Dermis blood vessel endothelial cell (primary cell): ENCODE measurements at places on chromosomes 11 and 22. TPM values are rescaled to one million over a fixed set of nuclear protein-coding genes. Genes with fewer than 3 reads are reported as not detected.

BCO2 gene
- 0.68 and 1.3 TPM in 2 replicates for total RNA-seq

NXPE1 gene
- total RNA-seq = not detected in 2 replicates

PRR33 gene
- total RNA-seq = not detected in 2 replicates

THAP12 gene
- 48.8 and 49.0 TPM in 2 replicates for total RNA-seq

FAM180B gene
- total RNA-seq = not detected in 2 replicates

OR4D5 gene
- not detected in 2 replicates for total RNA-seq

NUDT8 gene
- total RNA-seq = 10.7 and 13.0 TPM in 2 replicates

ACTN3 gene
- under 0.01 and 0.14 TPM in 2 replicates for total RNA-seq

OR5A1 gene
- under 0.01 TPM in 1 of 2 replicates, not detected in the other for total RNA-seq

GRM5 gene
- total RNA-seq = under 0.01 TPM in 1 of 2 replicates, not detected in the other
